Aortic smooth muscle cell (primary cell): ENCODE measurements at places on chromosomes 13 and 19. TPM values are rescaled to one million over a fixed set of nuclear protein-coding genes. Genes with fewer than 3 reads are reported as not detected.

The FFAR3 gene
- total RNA-seq, result not detected in 2 replicates

The ZNF728 gene
- total RNA-seq, result 0.40 and 0.62 TPM in 2 replicates

The LRRC8E gene
- total RNA-seq, result 5.5 and 6.9 TPM in 2 replicates

The PPFIA3 gene
- total RNA-seq, result 1.8 and 2.1 TPM in 2 replicates

The VSIG10L gene
- total RNA-seq, result 0.25 and 0.26 TPM in 2 replicates
